Naive thymus-derived CD4-positive, alpha-beta T cell (primary cell): ENCODE measurements at places on chromosomes 1 and 21. TPM values are rescaled to one million over a fixed set of nuclear protein-coding genes. Genes with fewer than 3 reads are reported as not detected.

TTC39A gene
- polyA plus RNA-seq, result not detected

PRAMEF9 gene
- not detected for polyA plus RNA-seq

KMO gene
- not detected for polyA plus RNA-seq

RORC gene
- polyA plus RNA-seq, result 0.37 TPM

PTPN22 gene
- polyA plus RNA-seq, result 29.7 TPM

AVPR1B gene
- not detected for polyA plus RNA-seq

OR2L3 gene
- polyA plus RNA-seq, result not detected

LCE1B gene
- polyA plus RNA-seq, result not detected

PGLYRP4 gene
- not detected for polyA plus RNA-seq

IL19 gene
- polyA plus RNA-seq, result not detected

IFNGR2 gene
- 29.8 TPM for polyA plus RNA-seq

CSF3R gene
- polyA plus RNA-seq, result 0.21 TPM

KCNA2 gene
- not detected for polyA plus RNA-seq

TIE1 gene
- polyA plus RNA-seq, result not detected

SEMA6C gene
- 0.56 TPM for polyA plus RNA-seq

AMY1A gene
- polyA plus RNA-seq, result not detected

APCS gene
- not detected for polyA plus RNA-seq

KIF17 gene
- not detected for polyA plus RNA-seq

WDR64 gene
- polyA plus RNA-seq, result 0.22 TPM

TTF2 gene
- polyA plus RNA-seq, result 9.1 TPM

LRRC7 gene
- 0.30 TPM for polyA plus RNA-seq

FOXD3 gene
- not detected for polyA plus RNA-seq

PRRC2C gene
- polyA plus RNA-seq, result 45.2 TPM

SPRR2F gene
- polyA plus RNA-seq, result not detected

CD84 gene
- polyA plus RNA-seq, result 7.4 TPM

OR2T27 gene
- not detected for polyA plus RNA-seq

TPTE gene
- not detected for polyA plus RNA-seq

CHIA gene
- not detected for polyA plus RNA-seq

GSTM3 gene
- polyA plus RNA-seq, result 75.6 TPM

TRABD2B gene
- not detected for polyA plus RNA-seq

RSPH1 gene
- polyA plus RNA-seq, result not detected
